ENCODE measurements at places on chromosomes 11 and 22.
A peak's percentile ranks its signal among the peaks of the same experiment; 100 is the strongest.

GRCh38 chr22:46803031-46803880 lies 40.8 kb downstream of the TBC1D22A start:
- DNase-seq: peak; percentile 66

DNA sequence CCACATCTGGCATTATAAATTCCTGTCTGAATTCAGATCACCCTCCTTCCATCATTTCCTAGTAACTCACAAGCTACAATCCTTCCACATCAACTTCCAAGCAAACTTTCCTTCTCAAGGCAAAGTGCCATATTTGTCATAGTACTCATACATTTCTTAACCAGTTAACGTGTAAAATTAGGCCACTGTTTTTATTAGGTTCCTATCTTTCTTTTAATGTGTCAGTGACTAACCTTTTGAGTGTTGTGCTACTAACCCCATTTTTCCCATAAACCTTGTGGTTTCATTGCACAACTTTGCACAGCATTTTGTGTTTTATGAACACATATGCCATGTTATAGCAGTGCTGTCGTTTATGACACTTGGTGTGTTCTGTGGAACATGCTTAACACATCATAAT lies 90.1 kb downstream of the KIF18A start:
- DNase-seq: no peak

- DNase-seq: no peak
Observed at GRCh38 chr22:23073526-23074229, 3.4 kb downstream of the GNAZ start.

GRCh38 chr11:28461846-28462245 lies 353.7 kb downstream of the METTL15 start:
- no peak for DNase-seq

DNA sequence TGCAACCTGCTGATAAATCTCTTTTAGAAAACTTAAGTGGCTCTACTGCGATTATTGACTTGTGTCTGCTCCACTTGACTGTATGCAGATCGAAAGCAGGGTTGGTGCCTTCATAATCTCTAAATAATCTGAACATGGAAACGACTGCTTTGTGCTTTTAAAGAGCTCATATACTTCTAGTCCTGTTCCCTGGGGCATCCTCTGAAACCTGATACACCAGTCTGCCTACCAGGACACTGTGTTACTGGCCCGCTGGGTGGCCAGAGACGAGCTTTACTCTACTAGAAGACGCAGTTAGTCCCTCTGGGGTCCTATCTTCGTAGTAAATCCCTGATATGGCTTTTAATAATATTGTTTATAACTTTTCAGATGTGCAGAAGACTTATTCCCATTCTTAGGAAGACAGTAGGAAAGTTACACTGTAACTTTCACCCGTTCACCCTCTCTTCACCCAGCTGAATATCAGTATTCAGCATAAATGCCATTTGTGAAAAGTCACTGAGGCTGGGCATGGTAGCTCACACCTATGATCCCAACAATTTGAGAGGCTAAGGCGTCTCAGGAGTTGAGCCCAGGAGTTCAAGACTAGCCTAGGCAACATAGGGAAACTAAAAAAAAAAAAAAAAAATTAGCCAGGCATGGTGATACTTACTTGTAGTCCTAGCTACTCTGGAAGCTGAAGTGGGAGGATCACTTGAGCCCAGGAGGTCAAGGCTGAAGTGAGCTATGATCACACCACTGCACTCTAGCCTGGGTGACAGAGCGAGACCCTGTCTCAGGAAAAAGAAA lies 9.0 kb upstream of the HTR3B start:
- no peak for DNase-seq

DNA sequence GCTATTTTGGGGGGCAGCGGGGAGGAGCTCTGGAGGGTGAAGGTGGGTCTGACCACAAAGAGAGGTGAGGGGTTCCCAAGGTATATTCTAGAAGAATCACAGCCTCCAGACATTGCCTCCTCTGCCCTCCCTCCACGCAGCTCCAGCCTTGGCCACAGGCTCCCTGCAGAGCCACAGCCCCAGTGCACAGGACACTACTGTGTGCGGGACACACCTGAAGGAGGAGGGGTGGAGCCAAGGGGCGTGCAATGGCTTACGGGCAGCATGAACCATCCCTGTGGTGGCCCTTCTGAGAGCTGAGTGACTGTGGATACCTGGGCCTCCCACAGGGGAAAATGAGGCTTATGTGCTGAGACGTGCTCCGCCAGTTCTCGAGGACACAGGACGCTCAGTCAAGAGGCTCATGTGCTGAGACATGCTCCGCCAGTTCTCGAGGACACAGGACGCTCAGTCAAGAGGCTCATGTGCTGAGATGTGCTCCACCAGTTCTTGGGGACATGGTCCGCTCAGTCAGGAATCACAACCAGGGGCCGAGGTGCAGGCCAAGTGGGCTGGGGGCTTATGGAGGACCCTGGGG lies 417.3 kb downstream of the SHANK2 start:
- no peak for DNase-seq

- no peak for DNase-seq
Observed at GRCh38 chr22:44403602-44404329, 91.0 kb upstream of the SHISAL1 start.

Data from stimulated activated CD4-positive, alpha-beta T cell treated with anti-CD3 and anti-CD28 coated beads, Interleukin-4, amount 100 ng/mL, for 4 hours (primary cell).